ENCODE measurements at places on chromosomes 6 and 20. TPM values are rescaled to one million over a fixed set of nuclear protein-coding genes. Genes with fewer than 3 reads are reported as not detected.

Gene NEDD9
- 0.28 TPM for total RNA-seq

Gene KCNK16
- total RNA-seq = not detected

Gene RAD21L1
- total RNA-seq = 1.0 TPM

Gene HTR1E
- total RNA-seq = not detected

Gene ZNF391
- total RNA-seq = 4.4 TPM

Measured in Panc1 (cell line).